Effector CD8-positive, alpha-beta T cell (primary cell): ENCODE measurements at places on chromosomes 4 and X.
A peak's percentile ranks its signal among the peaks of the same experiment; 100 is the strongest.

- DNase-seq, result no peak
Observed at GRCh38 chr4:102717448-102718092, 43.2 kb downstream of the MANBA start.

DNA sequence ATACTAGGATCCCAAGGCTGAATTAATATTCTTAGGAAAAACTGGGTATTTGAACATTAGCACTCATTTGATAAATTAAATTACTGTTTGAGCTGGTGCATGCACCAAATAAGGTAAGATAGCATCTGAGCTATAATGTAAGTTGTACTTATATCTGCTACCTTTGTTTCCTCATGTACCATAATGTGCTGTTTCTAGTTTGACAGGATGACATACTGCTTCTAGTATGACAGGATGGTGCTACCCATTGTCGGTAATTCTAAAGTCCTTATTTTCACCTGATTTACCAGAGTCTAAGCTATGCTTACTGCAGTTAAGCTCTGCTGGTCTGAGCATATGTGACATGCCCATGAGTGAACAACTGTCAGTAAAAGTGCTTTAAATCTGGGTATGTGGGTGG, 1017.5 kb upstream of the IGFBP7 start:
- no peak for DNase-seq

DNA sequence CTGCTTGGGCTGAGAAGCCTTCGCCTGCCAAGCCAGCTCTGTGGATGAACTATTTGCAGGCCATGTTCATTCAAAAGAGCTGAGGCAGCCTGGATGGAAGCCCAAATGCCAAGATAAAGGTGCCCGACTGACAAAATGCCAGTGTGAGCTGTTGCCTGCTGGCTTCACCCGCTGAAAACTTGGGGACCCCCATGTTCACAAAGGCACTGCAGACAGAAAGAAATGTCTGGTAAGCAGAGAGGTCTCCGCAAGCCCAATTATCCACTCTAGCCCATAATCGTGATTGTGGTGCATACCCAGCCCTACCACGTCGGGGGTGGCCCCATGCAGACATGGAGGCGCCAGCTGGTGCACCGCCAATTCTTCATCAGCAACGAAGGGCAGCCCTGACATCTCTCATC, 13.0 kb upstream of the SMIM20 start:
- no peak for DNase-seq

- DNase-seq, result no peak
Observed at GRCh38 chr4:92615049-92615448, 311.3 kb downstream of the GRID2 start.

GRCh38 chr4:114986133-114986532, 127.3 kb downstream of the NDST4 start:
- no peak for DNase-seq

DNA sequence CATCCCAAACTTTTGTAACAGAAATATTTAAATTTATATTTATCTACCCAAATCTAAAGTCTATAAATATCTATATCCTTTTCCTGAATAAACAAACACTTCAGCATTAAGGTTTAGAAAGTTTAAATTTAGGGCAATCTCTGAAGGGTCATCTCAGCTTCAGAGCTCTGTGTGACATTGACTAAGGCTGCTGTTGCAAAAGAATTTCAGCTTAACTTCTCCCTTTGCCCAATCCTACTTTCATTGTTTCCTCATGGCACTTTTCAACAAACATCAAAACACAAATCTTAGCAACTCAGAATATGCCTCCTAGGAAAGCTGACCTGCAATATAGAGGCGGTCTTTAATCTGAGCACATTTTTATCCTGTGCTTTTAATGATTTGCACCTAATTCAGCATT, 79.7 kb upstream of the BANK1 start:
- no peak for DNase-seq

GRCh38 chr4:106588891-106589290, 220.3 kb upstream of the GIMD1 start:
- no peak for DNase-seq

DNA sequence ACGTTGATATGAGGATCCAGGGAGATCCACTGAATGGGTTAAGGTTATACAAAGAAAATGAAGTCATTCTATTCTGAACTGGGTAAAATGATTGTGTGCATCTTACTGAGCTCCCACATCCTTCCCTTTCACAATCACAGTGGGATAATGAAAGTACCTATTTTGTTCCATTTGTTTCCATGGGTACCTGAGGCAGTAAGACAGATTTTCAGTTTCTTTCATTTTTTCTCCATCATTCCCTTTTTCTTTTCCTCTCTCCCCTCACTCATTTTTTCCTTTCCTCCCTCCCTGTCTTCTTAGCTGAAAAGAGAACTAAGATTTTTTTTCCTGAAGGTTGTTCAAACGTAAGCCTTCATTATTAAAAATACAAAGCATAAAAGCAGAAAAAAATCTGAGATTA, 4.6 kb downstream of the GRIA2 start:
- DNase-seq, result no peak

- no peak for DNase-seq
Observed at GRCh38 chrX:114970806-114971205, 46.6 kb downstream of the IL13RA2 start.

- DNase-seq, result no peak
Observed at GRCh38 chr4:150681063-150681462, 99.1 kb downstream of the MAB21L2 start.

DNA sequence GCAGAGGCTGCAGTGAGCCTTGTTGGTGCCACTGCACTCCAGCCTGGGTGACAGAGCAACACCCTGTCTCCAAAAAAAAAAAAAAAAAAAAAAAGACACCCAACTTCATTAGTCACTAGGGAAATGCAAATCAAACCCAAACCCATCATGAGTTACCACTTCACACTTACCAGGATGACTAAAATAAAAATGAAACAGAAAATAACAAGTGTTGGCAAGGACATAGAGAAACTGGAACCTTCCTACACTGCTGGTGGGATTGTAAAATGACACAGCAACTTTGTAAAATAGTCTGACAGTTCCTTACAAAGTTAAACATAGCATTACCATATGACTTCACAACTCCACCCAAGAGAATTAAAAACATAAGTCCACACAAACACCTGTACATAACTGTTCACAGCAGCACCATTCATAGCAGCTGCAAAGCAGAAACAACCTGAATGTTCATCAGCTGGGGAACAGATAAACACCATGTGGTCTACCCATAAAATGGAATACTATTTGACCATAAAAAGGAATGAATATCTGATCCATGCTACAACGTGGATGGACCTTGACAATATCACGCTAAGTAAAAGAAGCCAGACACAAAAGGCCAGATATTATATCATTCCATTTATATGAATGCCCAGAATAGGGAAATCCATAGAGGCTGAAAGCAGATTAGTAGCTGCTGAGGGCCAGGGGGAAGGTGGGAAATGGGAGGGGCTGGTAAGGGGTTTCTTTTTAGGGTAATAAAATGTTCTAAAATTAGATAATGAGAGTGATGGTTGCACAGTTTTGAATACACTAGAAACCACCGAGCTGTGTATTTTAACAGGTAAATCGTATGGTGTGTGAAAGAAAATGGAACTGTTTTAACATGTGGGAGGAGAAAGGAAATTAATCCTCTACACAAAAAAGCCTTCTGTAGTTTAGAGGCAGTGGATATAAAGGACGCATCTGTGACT, 18.3 kb downstream of the CD99L2 start:
- no peak for DNase-seq

GRCh38 chrX:28124416-28124815, 143.2 kb upstream of the DCAF8L1 start:
- no peak for DNase-seq

DNA sequence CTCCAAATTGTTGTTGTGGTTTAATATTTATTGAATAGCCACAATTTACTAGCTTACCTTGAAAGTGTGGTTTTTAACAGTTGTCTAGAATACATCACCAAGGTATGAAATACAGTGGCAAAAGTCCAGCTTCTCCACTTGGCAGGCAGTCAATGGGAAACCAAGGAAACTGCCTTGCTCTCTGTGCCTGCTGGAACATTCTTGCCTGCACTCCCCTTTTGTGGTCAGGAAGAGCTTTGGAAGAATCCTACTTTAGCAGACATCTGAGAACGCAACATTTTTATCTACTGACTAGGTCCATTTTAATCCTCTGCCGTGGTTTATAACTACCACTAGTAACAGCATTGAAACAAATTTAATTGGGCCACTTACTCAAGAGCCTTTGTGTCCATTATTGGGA, 64.5 kb downstream of the TENM3 start:
- DNase-seq, result no peak

DNA sequence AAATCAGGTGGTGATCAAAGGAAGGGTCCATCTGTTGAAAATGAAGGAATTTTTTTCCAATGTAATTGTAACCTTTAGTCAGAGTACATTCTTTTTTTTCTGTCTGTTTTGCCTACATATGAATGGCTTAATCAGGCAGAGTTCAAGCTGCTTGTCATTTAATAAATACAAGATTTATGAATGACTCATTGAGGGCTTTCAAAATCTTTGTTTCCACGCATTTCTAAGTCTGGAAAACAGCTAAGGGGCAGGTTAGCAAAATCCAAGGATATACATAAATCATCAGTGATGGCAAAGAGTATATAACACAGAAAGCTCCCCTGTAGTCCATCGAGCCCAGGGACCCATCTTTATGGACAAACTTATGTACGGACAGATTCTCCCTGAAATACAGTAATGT, 1.8 kb downstream of the CA5B start:
- DNase-seq, result no peak

- DNase-seq, result no peak
Observed at GRCh38 chr4:27790911-27791310, 930.3 kb downstream of the STIM2 start.

DNA sequence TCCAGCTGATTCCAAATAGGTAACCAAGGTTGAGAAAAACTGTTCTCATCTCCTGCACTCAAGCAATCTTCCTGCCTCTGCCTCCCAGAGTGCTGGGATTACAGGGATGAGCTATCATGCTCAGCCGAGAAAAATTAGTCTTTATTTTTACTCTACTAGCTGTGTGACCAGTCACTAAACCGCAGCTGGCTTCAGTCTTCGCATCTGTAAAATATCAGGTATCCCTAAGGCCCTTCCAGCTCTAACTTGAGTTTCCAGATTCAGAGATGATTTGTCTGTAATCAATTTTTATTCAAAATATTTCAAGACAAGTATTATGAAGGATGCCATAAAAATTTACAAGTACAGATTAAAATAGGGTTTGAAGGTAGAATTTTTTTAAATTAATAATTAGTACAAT, 3.5 kb downstream of the ADH6 start:
- DNase-seq, result no peak

GRCh38 chr4:159400558-159401225, 297.8 kb downstream of the RAPGEF2 start:
- no peak for DNase-seq

DNA sequence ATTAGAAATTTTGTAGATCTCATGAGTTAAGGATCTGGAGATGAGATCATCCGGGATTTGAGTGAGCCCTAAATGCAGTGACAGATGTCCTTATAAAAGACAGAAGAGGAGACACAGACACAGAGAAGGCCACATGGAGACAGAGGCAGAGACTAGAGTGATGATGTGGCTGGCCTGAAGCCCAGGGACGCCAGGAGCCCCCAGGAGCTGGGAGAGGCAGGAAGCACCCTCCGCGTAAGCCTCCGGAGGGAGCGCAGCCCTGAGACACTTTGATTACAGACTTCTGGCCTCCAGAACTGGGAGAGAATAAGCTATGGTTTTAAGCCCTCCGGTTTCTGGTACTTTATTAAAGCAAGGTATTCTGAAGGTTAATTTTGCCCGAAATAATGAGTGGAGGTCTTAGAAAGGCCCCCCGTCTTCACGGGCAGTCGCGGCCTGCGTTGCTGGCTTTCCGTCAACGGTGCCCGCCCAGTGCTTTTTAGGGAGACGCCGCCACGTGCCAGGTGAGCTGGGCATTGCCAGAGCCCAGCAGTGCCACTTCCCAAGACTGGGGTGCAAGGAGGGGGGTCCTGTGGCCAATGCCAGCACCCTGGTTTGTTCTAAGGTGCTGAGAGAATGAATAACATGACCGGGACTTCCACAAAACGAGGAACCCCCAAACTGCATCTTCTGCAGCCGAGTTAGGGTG, 8.1 kb downstream of the DHRSX start:
- no peak for DNase-seq

GRCh38 chrX:57817302-57817701, 93.0 kb downstream of the ZXDA start:
- no peak for DNase-seq

GRCh38 chrX:13257223-13258051, 62.4 kb downstream of the ATXN3L start:
- DNase-seq, result no peak

DNA sequence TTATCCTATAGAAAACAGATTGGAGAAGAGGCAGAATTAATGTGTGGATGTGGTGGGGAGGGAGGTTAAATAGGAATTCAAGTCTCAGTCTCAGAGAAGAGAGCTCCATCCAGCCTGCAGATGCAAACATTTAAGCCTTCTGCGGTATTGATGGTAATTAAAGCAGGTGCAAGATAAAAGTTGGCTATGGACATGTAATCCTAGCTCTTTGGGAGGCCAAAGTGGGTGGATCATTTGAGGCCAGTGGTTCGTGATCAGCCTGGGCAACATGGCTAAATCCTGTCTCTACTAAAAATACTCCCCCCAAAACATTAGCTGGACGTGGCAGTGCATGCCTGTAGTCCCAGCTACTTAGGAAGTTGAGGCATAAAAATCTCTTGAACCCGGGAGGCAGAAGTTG, 332.7 kb downstream of the PABPC4L start:
- no peak for DNase-seq

GRCh38 chr4:173502282-173502681, 27.7 kb downstream of the HAND2 start:
- DNase-seq, result no peak

DNA sequence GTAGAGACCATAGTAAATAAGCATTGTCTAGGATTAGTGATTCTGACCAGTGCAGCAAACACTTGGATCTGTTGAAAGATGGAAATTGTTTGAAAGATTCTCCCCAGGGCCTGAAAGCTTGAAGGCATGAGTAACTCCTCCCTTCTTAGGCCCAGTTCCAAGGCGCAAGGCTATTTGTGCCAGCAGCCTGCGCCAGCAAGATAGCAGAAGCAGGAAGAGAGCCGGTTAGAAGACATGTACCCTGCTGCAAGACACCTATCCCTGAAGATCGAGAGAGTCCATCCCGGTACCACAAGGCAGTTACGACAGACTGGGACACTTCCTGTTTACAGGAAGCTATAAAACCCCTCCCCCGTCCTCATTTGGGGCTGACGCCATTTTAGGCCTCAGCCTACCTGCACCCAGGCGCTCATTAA, 72.4 kb upstream of the JADE1 start:
- no peak for DNase-seq

DNA sequence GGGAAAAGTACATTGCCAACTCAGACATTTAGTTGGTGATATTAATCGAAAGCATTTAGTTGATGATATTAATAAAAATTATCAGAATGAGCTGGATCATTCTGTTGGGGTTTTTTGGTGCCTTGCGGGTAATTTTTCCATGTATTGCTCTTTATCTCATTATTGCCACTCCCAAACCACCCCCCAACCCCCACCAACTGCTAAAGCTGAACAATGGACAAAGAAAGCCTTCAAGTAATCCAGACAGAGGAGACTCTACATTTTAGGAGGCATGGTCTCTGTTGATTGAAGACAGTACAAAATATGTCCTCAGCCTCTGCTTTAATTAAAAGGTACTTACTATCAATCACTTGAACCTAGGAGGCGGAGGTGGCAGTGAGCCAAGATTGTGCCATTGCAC, 22.5 kb downstream of the PDK3 start:
- no peak for DNase-seq

GRCh38 chr4:26104056-26104685, 190.2 kb downstream of the SMIM20 start:
- DNase-seq, result no peak

GRCh38 chrX:12814420-12814819, 23.2 kb downstream of the PRPS2 start:
- peak; percentile 6 for DNase-seq
